ENCODE measurements at places on chromosomes 3 and 15.
A peak's percentile ranks its signal among the peaks of the same experiment; 100 is the strongest.

DNA sequence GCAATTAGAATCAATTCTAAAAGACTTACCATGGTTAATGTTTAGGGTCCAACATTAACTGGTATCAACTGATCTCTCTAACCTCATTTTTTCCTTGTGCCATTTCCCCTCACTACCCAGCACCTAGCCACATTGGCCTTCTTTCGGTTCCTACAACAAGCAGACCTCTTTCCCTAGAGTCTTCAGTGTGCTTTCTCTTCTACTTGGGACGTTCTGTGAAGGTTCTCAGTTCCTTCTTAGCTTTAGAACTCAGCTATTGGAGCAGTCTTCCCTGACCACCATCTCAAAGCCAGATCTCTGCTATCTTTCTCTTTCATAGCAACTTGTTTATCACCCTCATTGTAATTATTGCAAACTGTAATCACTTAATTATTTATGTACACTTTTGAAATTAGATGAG, 31.5 kb upstream of the MINDY4B start:
- DNase-seq, result no peak

DNA sequence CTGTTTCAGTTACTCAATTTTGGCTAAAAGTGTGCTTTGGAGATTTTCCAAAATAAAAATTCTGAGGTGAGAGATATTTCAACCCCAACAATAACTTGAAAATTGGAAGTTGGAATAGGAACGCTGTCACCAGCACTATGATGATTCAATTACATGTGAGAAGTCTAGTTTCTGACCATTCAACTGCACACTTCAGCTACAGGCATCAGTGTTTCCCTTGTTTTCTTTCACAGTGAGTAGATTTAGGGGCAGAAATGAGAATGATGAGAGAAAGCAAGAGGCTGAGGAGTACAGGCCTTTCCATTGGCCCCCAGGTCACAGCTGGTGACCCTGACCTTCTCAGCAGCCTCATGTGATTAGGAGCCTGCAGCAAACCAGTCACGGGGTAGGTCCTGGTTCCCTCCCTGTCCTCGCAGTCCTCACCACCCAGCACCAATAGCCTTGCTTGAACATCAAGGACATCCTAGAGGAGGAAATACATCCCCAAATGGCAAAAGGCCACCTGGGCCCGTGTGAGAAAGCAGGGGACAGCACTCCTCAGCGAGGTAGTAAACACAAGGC, 10.0 kb upstream of the FILIP1L start:
- no peak for DNase-seq

GRCh38 chr3:197149-197827, 725 bp downstream of the CHL1 start:
- DNase-seq, result no peak

- peak; percentile 61 for DNase-seq
Measured at GRCh38 chr3:137121704-137122314, 164.0 kb downstream of the IL20RB start.

DNA sequence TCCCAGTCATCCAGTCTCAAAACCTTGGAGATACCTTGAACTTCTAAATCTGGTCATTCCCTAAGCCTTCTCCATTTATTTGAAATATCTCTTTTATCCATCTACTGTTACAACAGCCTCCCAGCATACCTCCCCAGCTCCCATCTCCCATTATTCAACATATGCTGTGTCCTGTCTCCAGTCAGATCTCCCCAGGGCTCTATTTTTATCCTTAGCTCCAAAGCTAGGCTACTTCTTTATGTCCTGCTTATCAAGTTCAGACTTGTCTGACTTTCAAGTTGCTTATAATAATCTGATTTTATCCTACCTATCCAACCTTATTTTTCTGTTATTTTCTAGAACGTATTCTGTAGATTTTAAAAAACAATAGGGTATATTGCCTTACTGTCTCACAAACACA, 44.2 kb downstream of the IQGAP1 start:
- DNase-seq, result no peak

GRCh38 chr15:66934868-66935520, 130.4 kb upstream of the SMAD3 start:
- DNase-seq, result no peak

DNA sequence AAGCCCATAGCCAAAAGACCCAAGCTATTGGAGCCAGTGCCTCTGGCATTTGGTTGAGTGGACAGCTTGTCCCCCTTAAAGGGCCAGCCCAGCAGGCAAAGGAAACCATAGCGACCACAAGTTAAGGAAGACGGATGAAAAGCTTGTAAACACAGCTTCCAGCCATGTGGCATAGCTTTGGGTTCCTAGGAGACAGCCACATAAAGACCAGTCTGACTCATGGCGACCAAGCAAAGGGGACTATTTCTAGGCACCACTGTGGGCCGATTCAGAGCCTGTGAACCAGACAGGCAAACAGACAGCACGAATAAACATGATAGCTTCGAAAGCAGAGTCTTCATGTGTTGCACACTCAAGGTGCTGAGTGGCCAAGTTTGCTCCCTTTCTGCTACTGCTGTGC, 30.5 kb upstream of the SRGAP3 start:
- DNase-seq, result no peak

DNA sequence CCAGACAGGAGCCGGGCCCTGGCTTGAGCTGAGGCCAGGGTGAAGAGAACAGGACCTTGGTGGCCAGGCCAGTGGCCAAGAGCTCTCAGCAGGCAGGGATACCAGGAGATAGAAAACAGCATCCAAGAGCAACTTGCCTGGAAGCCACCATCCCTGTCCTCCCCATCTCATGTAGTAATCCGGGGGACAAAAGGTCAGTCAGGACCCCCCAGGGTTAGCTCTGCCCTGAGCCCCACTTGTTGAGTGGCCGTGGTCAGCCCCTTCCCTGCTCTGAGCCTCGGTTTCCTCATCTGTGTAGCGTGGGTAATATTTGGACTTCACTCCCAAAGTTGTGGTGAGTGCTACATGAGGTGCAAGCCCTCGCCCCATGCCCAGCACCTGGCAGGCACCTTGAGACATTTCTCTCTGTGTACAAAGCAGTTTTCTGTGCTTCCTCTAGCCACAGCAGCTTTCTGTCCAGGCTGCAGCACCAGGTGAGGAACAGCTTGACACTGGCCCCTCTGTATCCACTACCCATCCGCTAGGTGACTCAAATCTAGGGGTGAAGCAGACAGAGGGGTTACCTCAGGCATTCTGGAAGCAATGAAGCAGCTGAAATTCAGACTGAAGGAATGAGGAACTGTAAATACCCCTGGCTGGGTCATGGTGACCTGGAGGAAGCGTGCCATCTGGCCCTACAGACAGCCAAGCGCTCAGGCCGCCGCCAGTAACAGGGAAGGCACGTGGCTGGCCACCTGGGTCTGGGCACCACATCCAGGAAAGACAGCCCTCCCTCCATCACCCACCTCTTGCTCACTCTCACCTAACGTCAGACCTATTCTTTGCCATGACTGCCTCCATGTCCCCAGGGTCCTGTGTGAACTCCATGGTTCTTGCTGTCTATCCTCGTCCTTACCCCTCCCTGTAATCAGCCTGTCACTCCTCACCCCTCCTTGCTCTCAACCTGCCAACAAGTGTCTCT, 6.7 kb downstream of the CISH start:
- DNase-seq, result no peak

DNA sequence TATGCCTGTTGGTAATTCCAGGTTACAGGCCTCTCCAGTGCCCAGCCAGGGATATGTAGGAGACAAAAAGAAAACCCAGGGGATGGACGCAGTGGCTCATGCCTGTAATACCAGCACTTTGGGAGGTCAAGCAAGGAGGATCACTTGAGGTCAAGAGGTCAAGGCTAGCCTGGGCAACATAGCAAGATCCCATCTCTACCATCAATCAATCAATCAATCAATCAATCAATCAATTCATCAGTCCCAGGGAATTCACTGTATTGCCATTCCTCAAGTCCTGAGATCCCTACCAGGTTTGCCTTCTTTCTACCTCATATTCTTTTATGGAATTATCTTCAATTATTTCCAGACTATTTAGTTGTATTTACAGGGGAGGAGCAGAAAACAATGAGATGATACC, 82.2 kb downstream of the DHX30 start:
- no peak for DNase-seq

DNA sequence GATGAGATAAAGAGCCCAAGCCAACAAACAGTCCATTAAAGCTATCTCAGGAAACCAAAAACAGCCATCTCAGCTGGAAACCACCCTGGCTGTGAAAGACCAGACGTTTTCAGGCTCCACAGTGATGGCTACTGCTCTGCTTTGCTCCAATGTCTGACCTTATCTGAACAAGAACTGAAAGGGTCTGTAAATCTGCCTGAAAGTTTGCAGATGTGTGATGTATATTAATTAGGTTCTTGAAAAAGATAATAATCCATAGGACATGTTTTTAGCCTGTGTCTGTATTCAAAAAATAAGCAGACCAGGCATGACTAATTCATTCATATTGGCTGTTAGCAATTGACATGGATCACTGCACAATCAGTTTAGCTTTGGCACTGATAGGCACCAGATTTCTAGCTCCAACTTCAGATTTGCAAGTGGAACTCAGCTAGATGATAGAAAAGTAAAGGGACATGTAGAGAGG, 611.4 kb upstream of the NAALADL2 start:
- no peak for DNase-seq

DNA sequence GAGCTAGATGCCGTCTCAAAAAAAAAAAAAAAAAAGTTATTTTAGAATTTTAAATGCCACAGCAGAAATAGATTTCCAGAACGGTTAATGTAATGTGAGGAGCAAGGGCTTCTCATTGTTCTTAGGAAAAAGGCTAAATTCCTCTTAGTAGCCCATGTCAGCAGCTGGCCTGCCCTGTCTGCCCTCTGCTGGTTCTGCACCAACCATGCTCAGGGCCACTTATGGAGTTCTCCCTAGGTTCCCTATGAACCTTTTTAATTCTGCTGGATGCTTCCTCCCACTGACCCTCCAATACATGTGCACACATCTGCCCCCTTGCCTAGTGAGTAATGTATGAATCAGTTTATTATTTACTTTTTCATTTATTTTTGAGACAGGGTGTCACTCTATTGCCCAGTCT, 32.2 kb upstream of the DPPA4 start:
- no peak for DNase-seq

GRCh38 chr15:38017721-38018120, 83.3 kb downstream of the TMCO5A start:
- no peak for DNase-seq

DNA sequence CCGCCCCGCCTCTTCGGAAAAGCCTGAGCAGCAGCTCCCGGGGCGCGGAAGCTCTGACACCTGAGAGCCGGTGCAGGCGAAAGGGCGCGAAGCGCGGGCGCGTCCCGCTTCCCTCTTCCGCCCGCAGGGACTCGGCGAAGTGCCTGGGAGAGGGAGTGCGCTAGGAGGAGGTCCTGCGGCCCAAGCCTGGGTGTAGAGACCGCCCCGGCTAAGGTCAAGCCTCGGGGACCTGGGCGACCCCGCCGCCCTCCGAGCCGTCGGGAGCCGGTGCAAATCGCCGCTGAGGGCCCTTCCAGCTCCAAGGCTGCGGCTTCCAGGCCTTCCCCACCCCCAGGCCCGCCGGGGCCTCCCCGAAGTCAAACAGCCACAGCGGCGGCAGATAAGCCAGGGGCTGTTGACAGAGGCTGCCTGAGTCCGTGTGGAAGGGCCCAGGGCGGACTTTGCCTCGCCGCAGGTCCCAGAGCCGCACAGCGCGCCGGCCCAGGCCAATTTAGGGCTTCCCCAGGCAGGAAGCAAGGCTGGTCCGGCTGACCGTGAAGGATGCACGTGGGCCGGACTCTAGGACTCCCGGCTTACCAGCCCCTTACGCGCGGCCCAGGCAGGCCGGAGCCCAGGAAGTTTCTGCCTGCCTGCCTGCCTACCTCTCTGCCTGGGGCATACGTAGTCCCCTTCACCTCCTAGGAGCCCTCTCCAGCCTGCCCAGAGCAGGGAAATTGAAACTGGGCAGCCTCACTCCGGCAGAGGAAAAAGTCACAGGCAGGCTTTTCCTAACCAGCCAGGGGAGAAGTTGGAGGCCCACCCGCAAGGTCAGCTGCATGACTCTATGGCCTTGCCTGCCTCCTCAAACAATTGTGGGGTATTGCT, 2.3 kb downstream of the ITPKA start:
- DNase-seq, result no peak

DNA sequence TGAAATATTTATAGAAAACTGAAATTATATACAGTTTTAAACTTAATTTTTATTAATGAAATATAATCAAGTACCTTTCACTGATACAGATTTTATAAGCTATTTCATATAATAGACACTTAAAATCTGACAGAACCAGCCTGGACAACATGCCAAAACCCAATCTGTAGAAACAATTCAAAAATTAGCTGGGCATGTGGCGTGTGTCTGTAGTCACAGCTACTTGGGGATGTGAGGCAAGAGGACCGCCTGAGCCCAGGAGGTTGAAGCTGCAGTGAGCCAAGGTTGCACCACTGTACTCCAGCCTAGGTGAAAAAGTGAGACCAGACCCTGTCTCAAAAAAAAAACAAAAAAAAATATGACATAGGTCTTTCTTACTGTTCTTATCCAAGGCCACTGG, 238.3 kb upstream of the MANF start:
- DNase-seq, result no peak

GRCh38 chr3:195550723-195551122, 7.6 kb upstream of the PPP1R2 start:
- no peak for DNase-seq

GRCh38 chr15:90451053-90451850, 63.2 kb downstream of the IQGAP1 start:
- DNase-seq, result peak; percentile 17

DNA sequence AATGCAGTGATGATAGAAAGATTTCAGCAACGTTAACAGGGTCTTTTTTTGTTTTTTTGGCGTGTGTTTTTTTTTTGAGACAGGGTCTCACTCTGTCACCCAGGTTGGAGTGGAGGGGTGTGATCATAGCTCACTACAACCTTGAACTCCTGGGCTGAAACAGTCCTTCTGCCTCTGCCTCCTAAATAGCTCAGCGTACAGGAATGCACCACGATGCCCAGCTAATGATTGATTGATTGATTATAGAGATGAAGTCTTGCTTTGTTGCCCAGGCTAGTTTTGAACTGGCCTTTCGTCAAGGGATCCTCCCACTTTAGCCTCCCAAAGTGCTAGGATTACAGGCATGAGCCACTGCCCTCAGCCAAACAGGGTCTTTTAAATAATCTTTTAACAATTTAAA, 7.0 kb downstream of the CHP1 start:
- no peak for DNase-seq

GRCh38 chr3:35647461-35647860, 8.1 kb downstream of the ARPP21 start:
- DNase-seq, result no peak

DNA sequence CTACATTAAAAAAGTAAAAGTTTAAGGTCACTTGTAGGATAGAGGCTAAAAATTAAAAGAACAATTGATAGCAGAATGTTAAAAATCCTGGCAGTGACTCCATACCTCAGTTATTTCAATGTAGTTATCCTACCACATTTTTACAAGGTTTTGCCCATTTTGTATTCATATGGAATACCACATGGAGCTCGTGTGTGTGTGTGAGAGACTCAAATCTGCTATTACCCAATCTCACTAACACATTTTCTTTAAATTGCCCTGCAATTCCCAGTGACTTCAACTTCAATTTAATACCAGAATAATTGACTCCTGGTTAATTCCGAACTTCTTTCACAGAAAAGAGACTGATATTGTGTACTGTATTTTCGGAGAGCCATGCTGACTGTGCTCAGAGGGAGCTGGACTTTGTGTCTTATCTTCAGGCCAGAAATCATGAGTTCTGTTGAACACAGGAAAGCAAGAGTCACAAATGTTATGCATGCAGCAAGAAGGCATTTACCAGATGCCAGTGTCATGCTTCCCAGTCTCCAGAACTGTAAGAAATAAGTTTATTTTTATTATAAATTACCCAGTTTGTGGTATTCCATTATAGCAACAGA, 529.0 kb upstream of the NECTIN3 start:
- DNase-seq, result no peak

GRCh38 chr3:132253262-132253878, 63.8 kb upstream of the ACP3 start:
- DNase-seq, result peak; percentile 62

- peak; percentile 89 for DNase-seq
Measured at GRCh38 chr3:129016356-129016719, 15.2 kb downstream of the EFCC1 start.

All from NCI-H1105 treated with DMSO at 0.1 percent for 48 hours (cell line).